ENCODE measurements at places on chromosomes 5 and 9. TPM values are rescaled to one million over a fixed set of nuclear protein-coding genes. Genes with fewer than 3 reads are reported as not detected.

RPL7A gene
- 2,604 TPM for total RNA-seq

IL31RA gene
- 0.77 TPM for total RNA-seq

CDH6 gene
- 62.3 TPM for total RNA-seq

CCL28 gene
- total RNA-seq, result 1.4 TPM

CNTLN gene
- total RNA-seq, result 8.4 TPM
